CD4-positive, alpha-beta T cell treated with Interleukin-1 beta for 1 hour (primary cell): ENCODE measurements at places on chromosomes 5 and 9.

GRCh38 chr5:123785162-123786071, 273.4 kb downstream of the CSNK1G3 start:
- DNase-seq = no peak

- no peak for DNase-seq
These were observed 20.6 kb downstream of the LAMC3 start for GRCh38 chr9:131029574-131029952.

DNA sequence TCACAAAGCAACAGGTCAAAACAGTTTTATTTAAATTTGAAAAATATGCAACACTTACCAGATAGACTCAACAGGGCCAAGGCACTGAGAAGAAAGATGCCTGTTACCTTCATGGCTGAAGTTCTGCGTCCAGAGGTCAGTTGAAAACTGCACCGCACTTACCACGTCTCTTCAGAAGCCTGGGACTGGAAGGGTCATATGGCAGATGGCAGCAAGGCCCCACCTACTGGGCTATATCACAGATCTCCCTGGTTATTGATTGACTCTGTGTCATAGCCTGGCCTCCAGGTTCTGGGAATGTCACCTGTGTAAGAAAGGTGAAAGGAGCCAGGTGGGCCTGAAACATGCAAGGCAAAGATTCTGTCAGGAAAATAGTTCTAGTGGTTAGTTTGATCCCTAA, at the start of gene SPINK1:
Gene SPINK1, minus strand, starts transcription at position 207 of the 400 bp plus-strand sequence. Its CDS starts 94 bp downstream, at position 113.
- no peak for DNase-seq

GRCh38 chr5:126300293-126300692, 122.9 kb upstream of the GRAMD2B start:
- DNase-seq = no peak

GRCh38 chr9:117231012-117231411, 183.8 kb downstream of the ASTN2 start:
- no peak for DNase-seq

- no peak for DNase-seq
These were observed 243.7 kb downstream of the HSPA4 start for GRCh38 chr5:133295520-133295919.

GRCh38 chr9:7489036-7489435, 310.5 kb downstream of the DMAC1 start:
- no peak for DNase-seq

DNA sequence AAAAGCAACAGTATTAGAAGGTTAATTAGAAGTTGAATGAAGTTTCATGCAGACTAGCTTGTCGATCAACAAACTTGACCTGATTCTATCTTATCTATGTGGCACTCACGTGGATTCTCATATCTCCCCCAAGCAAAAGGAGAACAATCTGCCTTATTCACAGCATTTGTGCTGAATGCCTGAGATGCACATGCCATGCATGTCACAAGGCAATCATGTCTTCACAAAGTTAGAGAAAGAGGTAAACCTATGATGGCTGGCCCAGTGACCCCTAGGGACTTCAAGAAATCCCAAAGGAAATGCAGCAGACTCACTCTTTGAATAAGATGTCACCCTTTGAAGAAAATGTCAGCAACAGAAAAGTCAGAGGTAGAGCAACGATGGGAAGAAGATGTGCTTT, 17.6 kb upstream of the SHOC1 start:
- DNase-seq = no peak

- DNase-seq = no peak
These were observed 106.2 kb upstream of the TUT7 start for GRCh38 chr9:86460216-86461002.

DNA sequence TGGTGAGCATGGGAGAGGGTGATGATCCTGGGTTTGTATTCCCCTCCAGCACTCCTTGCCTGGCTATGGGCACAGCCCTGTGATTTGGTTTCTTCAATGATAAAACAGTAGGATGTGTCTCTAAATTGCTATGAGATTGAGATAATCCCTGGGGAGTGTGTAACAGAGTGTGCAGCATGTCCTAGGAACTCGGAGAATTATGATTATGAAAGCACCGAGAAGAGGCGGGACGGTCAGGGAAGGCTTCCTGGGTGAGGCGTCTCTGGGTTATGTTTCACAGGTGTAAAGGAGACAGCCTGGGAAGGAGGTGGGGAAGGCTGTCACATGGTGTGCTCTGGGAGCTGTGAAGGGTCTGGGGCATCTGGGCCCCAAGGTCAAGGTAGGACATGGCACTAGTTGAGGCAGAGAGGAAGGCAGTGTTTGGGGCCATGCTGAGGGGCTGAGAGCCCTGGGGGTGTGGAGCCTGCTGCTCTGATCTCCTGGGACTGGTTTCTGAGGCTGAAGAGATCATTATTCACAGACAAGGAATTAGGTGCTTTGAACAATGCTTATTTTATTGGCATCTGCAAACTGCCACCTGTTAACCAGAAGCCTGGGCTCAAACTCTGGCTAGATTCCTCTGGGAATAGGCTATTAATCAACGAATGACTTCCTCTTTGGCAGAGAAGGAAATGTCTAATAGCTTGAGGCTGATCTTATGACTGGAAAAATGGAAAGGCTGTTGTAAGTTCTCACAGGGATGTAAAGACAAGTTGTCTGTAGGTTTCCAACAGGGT, 73.8 kb upstream of the IL12B start:
- no peak for DNase-seq

GRCh38 chr5:99586878-99587277, 658.1 kb upstream of the CHD1 start:
- no peak for DNase-seq

- no peak for DNase-seq
These were observed 22.5 kb upstream of the SHB start for GRCh38 chr9:38091310-38092199.

DNA sequence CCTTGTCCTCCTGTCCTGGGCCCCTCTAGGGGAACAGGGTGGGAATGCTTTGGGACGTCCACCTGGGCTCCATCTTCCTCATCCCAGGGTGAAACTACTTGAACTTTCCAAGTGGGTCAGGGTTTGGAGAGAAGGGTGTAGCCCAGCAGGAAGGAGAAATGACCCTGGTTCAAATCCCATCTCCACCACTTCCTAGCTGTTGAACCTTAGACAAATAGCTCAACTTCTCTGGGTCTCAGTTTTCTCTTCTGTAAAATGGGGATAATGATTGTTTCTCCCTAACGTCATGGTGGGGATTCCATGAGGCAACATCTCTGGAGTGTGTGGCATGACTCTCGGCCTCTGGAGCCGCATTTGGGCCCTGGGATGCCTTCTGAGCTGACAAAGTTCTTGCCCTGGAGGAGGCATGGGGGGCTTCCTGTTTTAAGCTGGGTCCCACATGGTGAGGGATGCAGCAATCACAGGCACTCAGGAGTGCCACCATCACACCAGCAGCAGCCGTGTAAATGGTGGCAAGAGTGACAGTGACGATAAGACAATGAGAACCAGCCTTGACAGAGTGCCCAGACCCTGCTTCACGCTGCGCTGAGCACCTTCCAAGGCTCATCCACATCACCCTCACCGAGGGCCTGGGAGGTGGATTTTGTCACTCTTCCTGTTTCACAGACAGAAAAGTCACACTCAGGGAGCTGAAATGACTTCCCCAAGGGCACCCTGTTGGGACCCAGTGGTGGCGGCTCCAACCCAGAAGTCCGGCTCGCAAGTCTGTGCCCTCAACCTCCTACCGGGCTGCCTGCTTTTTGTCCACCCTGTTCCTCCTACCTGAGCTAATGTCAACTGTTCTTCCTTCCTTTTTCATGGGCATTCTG, 69.5 kb upstream of the IER5L start:
- DNase-seq = no peak

GRCh38 chr5:172361566-172362238, 78.1 kb upstream of the UBTD2 start:
- peak; percentile 81 for DNase-seq

GRCh38 chr5:174242573-174242972, 197.1 kb downstream of the NSG2 start:
- no peak for DNase-seq

- no peak for DNase-seq
These were observed 533.0 kb downstream of the BNC2 start for GRCh38 chr9:16337322-16338029.

GRCh38 chr9:36960575-36960955, 73.5 kb downstream of the PAX5 start:
- no peak for DNase-seq

DNA sequence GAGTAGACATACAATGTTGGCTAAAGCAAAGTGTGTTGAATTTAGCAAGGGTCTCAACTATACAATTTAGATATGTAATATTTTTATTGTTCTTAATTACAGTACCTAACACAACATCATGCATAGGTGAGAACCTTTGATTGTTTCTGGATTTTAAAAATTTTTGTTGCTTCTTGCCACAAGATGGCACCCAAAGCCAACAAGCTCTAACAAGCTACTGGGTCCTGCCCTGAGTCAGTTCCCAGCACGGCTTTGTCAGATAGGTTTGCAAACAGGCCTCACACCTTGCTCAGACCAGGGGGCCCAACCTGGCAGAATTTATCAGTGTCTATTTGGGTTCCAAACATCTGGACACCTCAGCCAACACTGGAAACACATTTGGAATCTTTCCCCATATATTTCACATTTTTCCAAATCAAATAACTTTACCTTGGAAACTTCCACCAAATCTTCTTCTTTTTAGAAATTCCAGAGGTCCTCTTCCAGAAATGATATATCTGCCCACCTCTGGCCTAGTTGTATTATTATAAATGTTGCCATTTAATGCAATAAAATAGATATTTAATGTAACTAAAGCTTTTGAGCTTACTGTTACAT, 49.5 kb upstream of the EGFLAM start:
- no peak for DNase-seq

GRCh38 chr5:159310511-159310910, 19.8 kb downstream of the IL12B start:
- peak; percentile 27 for DNase-seq

DNA sequence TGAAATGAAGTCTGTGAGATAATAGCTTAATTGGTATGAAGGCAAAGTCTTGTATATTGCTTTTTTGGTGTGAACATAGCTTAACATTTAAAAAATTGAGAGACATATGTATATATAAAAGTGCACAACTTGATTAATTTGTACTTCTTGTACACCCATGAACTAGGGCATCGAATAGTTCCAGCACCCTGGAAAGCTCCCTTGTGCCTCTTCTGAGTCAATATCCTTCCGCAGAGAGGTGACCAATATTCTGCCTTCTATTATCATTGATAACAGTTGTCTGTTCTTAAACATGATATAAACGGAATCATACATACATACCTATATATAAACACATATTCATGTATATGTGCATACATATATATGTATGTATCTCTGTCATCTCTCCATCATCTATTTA, 185.4 kb downstream of the PHF2 start:
- DNase-seq = no peak

GRCh38 chr5:77204967-77205366, 5.5 kb upstream of the PDE8B start:
- no peak for DNase-seq

GRCh38 chr9:127424676-127424999, 456 bp downstream of the ZNF79 start:
- peak; percentile 27 for DNase-seq

- DNase-seq = no peak
These were observed 577.5 kb upstream of the CLINT1 start for GRCh38 chr5:158436271-158437065.

DNA sequence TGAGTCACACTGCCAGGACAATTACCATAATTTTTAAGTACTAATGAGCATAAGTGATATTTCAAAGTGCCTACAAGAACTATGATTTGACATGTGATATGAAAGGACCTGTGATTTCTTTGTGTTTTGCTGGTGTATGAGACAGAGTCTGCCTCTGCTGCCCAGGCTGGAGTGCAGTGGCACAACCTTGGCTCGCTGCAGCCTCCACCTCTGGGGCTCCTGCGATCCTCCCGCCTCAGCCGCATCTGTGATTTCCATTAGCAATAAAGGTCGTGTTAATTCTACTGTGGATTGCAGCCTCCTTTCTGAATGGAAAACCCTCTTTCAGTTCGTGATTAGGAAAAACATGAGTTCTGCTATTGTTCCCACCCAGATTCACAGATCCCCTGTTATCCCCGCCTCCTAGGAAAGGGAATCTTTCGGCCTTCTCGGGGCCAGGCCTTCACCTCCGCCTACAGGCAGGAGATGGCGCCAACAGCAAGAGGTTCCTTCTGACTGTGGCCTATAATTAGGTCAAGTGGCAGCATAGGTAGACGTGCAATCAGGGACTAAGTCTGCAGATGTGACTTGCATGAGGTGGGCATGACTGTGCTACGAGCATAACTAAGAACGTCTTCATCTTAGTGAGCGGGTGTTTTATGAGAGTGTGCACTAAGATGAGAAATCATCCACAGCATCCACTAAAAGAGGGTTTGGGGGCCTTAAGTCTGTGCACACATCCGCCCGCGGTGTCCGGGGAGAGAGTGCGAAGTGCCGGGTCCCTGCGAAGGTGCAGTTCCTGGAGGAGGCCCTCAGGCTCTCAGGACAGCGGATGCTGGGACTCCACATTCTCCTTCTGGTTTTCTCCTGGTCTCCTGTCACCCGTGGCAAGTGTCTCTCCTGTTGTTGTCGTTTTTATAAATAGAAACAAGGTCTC, 23.1 kb downstream of the TRIM7 start:
- DNase-seq = peak; percentile 77

DNA sequence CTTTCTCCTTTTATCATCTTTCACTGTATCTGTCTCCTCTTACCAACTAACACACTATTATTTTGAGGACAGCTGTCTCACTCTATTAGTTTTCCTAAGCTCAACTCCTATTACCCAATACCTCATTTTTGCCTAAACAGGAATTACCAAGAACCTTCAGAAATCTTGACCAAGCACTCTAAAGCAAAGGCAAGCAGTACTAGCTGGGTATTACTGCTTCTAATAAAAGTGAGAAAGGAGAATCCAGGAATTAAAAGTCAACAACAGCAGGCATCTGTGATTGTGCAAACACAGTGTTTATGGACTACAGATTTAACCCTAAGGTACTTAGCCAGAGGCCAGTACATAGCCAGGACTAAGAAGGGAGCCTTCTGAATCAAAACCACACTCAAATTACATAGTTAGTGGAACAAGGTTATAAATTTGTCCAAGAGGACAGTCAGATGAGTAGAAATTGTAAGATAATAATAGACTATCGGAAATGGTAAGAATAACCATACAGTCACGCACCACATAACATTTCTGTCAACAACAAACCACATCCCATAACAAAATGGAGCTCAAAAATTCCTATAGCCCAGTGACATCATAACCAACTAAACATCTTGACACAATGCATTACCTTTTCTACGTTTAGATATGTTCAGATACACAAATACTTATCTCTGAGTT, 8.3 kb downstream of the RFX3 start:
- no peak for DNase-seq
